ENCODE measurements at places on chromosomes 6 and 20.

DNA sequence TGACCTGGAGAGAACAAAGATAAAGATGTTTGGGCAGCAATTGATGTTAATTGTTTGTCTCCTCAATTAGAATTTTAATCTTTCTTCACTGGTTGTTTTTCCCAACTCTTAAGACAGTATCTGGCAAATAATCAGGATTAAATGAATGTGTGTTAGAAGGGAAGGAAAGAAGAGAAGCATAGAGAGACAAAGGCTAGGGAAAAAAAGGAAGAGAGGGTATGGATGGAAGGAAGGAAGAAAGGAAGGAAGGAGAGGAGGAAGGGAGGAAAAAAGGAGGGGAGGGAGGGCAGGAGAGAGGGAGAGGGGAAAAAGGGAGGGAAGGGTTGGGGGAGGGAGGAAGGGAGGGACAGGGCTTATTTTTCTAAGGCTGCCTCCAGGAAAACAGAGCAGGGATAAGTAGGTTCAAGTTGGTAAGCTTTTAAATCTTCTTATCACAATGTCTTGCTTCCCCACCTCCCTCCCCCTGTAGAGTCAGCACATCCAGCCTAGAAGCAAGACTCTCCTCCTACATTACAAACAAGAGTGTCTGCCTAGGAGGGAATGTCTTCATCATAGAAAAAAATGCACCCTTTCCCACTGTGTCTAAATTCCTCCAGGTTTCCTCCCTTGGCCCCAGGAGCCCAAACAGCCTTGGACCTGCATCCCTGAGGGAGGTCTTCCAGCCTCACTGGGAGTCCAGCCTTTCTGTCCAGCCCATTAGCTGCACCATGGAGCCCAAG, 447.8 kb upstream of the JARID2 start:
- DNase-seq: no peak

GRCh38 chr6:118054082-118054481, 147.0 kb downstream of the SLC35F1 start:
- no peak for DNase-seq

DNA sequence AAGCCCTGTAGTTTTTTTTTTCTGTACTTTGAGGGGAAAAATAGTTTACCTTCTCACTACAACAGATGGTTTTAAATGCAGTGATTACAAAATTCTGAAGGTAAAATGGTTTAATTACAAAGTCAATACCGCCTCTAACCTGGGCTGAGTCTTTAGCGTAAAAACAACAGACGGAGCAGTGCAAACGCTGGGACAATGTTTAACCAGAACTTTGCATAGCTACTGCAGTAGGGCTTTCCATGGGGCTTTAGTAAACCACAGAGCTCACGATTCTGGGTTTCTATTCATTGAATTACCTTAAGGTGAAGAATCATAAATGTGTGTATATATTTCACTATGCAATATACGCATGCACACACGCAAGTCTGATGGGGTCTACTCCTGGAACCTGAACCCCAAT, 77.9 kb downstream of the RFX6 start:
- DNase-seq: no peak

- no peak for DNase-seq
Measured at GRCh38 chr6:125819535-125820326, 29.0 kb downstream of the NCOA7 start.

GRCh38 chr6:84777888-84778287, 13.5 kb upstream of the TBX18 start:
- DNase-seq: no peak

DNA sequence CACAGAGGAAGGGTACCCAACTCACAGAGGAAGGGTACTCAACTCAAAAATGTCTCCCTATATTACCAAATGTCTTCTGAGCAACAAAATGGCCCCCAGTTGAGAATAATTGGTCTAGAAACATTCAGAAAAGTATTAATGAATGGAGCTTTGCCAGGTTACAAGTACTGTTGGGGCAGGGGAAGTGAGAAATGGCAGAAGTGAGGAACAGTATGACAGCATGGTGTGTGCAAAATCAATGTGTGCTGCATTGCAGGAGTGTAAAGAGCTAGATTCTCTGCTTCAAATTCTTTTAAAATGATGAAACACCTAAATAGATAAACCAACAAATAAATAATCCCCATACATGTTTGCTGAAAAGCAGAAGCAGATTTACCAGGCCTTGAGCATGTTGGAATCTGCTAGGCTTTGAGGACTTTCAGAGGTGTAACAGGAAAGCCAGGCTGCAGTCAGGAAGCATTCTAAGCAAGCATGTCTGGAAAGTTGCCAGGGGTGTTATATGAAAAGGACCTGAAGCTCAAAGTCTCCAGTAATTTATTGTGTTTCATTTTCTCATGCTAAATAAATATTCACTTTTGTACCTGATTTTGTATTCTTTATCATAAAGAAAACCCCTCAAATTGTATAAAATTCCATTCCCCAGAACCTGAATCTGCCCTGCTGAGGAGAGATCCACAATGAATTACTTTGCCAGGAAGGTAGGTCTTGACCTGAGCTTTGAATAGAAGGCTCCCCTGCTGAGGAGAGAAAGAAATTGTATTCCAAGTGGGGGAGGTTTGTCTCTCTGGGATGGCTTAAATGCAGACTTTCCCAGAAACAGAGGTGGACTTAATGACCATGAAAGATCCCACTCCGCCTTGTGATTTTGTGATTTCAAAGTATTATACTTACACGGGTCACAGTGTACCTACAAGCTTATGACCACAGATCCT, 265.0 kb upstream of the MARCKS start:
- no peak for DNase-seq

GRCh38 chr6:1328129-1328800, 16.4 kb downstream of the FOXQ1 start:
- no peak for DNase-seq

DNA sequence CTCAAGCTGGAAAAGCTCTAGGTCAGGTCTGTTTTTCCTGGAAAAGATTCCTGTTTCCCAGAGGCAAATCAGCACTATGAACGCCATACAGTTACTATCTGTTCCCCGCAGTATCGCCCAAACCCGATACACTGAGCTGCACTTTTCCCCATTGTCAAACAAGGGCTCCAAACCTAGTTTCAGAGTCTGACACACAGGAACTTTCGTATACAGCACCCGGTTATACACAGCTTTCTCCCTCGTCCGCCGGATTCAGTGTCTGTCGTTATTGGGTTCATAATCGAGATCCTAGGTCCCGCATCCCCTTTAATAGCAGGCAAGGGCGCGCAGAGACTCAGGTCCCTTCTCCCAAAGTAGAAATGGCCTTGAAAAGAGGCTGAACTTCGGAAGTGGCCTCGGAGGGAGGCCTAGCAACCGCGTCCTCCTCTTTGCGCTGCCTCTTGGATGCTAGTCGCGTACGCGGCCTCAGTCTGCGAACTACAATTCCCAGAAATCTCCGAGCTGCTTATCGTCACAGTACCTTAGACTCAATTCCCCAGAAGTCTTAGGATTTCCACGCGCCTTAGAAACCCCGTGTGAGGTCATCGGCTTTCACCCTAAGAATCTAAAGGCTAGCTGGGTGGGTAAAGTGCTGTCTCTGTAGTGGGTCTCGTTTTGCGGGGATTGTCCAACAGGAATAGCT, 34.2 kb downstream of the ZNF391 start:
- no peak for DNase-seq

Measured in stimulated activated CD8-positive, alpha-beta memory T cell treated with anti-CD3 and anti-CD28 coated beads, Interleukin-2, amount 100 ng/mL, for 48 hours (primary cell).